ENCODE measurements at places on chromosomes 1 and 21. TPM values are rescaled to one million over a fixed set of nuclear protein-coding genes. Genes with fewer than 3 reads are reported as not detected.

- no peak overlapping the region for H3K27ac ChIP-seq
- no peak overlapping the region for H3K4me3 ChIP-seq
- H3K27me3 ChIP-seq = no peaks in the 10 kb centered on the region
Observed at GRCh38 chr1:19481826-19482398, 3.4 kb downstream of the CAPZB start.

DNA sequence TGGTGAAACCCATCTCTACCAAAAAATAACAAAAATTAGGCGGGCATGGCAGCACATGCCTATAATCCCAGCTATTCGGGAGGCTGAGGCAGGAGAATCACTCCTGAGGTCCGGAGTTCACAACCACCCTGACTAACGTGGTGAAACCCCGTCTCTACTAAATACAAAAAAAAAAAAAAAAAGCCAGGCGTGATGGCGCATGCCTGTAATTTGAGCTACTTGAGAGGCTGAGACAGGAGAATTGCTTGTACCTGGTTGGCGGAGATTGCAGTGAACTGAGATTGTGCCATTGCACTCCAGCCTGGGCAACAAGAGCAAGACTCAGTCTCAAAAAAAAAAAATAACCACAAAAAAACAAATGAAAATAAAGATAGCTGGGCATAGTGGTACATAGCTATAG is 42.3 kb downstream of the CC2D1B start:
- no peaks in the 10 kb centered on the region for H3K36me3 ChIP-seq
- no peak for DNase-seq
- no peaks in the 10 kb centered on the region for H3K4me1 ChIP-seq

DNA sequence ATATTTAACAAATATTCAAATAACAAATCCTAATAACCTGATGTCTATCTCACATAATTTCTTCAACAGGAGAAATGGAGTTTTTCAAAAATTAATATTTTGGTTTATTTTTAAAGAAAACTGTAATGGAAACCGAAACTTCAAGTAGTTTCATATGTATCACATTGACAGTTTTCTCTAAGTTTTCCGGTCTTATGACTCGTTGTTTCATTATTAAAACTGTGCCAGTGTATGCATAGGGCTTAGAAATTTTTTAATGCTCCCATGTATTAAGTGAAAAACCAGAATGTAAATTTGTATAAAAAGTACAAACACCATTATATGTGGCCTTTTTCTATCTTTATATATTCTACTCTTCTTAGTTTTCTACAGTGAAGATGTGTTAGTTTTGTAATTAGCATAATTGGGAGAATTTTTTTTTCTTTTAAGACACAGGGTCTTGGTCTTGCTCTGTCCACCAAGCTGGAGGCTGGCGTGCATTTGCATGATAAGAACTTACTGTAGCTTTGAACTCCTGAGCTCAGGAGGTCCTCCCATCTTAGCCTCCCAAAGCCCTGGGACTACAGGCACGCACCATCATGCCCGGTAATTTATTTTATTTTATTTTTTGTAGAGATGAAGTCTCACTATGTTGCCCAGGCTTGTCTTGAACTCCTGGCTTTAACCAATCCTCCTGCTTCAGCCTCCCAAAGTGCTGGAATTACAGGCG is 43.9 kb upstream of the SAMSN1 start:
- H3K36me3 ChIP-seq = no peaks in the 10 kb centered on the region
- H3K27ac ChIP-seq = no peak overlapping the region
- no peak for DNase-seq
- H3K27me3 ChIP-seq = no peaks in the 10 kb centered on the region
- no peak overlapping the region for H3K4me3 ChIP-seq

DNA sequence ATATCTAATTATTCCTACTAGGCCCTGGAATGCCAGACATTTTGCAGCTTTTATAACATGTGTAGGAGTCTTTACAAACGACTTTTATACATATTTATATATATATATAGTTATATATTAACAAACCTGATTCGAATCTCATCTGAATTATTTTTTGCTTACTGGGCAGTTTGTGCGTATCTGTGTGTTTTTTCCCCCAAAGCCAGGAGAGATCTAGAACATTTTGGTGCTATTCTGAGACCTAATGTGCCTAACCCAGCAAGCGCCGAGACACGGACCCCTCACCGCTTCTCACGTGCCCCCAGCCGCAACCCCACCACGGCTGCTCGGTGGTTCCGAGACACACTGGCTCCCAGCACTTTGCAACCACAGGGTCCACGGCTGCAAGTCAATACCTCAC is 54.8 kb downstream of the CASZ1 start:
- H3K36me3 ChIP-seq = no peaks in the 10 kb centered on the region
- DNase-seq = no peak
- H3K27ac ChIP-seq = no peak overlapping the region
- H3K4me1 ChIP-seq = peaks cover 18% of the 10 kb centered on the region
- no peaks in the 10 kb centered on the region for H3K27me3 ChIP-seq

- no peak overlapping the region for H3K27ac ChIP-seq
- no peaks in the 10 kb centered on the region for H3K27me3 ChIP-seq
- H3K36me3 ChIP-seq = no peaks in the 10 kb centered on the region
Observed at GRCh38 chr1:16050328-16050727, 6.7 kb downstream of the CLCNKB start.

OR2T5 gene
- not detected for total RNA-seq

MYOG gene
- total RNA-seq = not detected

DNA sequence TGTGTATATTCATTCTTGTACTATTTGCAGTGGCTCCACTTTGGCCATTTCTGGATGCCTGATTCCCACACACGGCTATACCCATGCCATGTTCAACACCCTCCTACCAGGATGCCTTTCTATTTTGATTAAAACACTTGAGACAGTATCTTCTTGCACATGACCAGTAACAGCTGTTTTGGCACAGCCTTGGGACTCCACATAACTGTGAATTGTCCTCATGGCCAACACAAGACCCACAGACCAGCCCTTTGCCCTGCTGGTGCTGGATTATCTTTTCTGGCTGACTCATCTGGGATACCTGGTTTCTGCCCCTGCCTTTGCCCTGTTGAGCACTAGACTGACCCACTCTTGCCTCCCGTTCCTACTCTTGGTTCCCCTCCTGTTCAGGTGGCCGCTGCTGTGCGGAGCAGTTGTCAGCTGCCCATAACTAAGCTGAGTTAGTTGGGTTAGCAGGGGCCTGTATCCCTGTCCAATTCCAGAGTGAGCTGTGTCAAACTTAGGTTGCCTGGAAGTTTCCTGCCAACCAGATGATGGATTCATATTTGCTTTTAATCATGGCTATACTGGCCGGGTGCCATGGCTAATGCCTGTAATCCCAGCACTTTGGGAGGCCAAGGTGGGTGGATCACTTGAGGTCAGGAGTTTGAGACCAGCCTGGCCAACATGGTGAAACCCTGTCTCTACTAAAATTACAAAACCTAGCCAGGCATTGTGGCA is 10.8 kb upstream of the EYA3 start:
- no peak for DNase-seq
- no peak overlapping the region for H3K27ac ChIP-seq
- H3K4me3 ChIP-seq = no peak overlapping the region
- no peaks in the 10 kb centered on the region for H3K27me3 ChIP-seq

Measured in thyroid gland (tissue), 4 donors.